Stimulated activated CD4-positive, alpha-beta T cell treated with anti-CD3 and anti-CD28 coated beads, Interleukin-1b, Interleukin-23, amount 100 ng/mL, for 48 hours (primary cell): ENCODE measurements at places on chromosomes 3 and 15.

DNA sequence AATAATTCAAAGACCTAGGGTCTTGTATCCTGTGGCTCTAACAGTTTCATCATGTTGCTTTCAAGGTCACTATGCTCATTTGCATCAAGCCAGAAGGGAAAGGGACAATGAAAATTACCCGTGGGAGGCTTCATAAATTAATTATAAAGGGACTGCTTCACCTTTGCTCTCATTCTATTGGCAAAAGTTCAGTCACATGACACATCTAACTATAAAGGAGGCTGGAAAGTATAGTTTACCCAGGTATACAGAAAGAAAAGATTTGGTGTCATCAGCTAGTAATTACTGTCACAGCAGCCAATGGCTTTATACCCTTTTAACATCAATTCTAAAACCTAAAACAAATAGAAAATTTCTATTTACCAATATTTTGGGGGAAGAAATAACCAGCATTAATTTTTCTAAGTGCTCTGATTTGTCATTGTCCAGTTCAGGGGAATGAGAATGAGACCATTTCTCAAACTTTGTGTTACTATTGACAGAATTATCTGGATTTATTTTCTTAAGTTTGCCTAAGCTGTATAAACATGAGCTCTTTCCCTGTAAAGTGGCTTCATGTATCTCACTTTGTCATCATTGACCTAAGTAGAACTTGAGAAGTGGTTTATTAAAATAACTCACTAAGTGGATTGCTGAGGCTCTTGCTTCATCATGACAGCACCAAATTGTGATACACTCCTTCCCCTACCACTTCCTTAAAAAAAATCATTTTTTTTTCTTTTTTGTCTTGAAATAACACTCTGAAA lies 257.7 kb upstream of the PEX5L start:
- no peak for DNase-seq

- DNase-seq: no peak
Measured at GRCh38 chr15:68415501-68416157, 16.3 kb downstream of the ITGA11 start.

DNA sequence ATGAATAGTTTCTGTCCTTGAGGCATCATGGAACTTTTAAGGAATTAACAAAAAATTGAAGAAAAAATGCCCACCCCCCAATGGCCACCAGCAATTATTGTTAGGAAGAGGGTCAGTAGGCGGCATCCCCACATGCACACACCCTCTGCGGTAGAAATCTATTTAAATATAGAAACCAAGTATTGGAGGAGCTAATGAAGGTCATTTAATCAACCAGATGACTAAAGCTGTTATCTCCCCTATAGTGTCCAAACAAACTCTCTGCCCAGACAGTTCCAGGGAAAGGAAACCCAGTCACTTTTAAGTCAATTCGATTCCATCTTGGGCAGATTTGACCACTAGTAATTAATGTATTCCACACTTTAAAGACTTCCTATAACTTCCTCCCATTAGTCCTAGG lies 47.1 kb downstream of the DGKG start:
- DNase-seq: no peak

DNA sequence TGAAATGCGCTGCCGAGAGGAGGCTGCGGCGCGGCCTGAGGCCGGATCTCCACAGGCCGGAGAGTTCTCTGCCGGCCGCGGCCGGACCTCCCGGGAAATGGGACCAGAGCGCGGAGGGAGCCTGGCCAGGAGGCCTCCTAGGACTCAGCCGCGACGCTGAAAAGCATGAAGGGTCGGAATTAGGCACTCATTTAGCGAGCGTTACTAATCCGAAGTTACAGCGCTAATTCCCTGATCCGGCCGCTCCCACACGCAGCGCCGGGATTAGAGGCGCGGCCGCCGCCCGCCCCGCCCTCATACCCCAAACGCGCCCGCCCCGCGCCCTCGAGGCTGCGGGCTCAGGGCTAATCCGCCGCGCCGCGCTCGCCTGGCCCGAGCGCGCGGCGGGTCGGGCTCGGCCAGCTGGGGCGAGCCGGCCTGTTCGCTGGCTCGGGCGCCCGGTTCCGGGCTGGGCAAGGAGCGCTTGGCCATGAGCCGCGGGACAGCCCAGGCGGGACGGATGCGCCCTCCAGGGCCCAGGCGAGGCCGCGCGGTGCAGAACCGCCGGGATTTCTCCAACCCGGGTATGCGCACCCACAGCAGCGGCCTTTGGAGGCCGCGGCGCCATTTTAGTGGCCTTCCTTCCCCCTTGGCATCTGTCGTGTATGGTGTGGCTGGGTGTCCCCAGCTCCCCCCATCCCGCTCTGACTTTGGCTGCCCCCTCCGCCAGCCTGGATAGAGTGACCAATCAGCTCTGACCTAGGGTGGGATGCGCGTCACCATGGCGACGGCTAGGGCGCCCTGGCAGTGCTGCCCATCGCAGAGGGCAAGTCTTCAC lies 36.8 kb upstream of the POLG start:
- no peak for DNase-seq

- no peak for DNase-seq
Measured at GRCh38 chr3:45496555-45496954, 98.0 kb upstream of the LIMD1 start.

DNA sequence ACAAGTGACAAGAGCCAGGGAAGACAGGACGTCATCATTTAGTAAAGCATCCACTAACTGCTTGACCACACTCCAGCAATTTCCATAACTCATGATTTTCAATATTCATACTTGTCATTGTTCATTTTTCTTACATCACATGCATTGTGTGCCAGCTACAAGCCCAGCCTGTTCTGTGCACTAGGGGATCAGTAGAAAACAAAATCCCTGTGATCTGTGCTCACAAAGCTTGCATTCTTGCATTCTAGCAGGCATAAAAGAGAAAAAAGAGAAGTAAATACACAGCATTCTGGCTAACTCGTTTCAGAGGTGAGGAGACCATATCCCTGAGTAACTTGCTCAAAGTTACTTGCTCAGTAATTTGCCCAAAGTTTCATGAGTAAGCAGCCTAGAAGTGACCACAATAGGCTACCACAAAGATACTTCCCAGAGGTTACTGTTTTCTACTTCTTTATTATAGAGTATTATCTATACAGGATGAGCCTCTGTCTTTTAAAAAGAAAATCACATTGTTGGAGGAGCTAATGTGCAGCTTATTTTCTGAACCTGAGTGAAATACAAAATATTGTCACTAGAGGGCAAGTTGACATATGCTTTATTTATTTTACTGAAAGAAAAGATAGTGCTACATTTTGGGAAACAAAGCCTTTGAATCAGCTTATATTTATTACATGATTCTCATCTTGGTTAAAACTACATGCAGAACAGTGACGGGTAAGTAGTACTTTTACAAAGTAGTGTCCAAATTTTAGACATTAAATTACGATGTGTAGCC lies 701.4 kb upstream of the LMCD1 start:
- DNase-seq: no peak

GRCh38 chr15:61644550-61644949 lies 415.4 kb upstream of the RORA start:
- DNase-seq: no peak

- no peak for DNase-seq
Measured at GRCh38 chr3:123667784-123668183, 82.9 kb upstream of the HACD2 start.

DNA sequence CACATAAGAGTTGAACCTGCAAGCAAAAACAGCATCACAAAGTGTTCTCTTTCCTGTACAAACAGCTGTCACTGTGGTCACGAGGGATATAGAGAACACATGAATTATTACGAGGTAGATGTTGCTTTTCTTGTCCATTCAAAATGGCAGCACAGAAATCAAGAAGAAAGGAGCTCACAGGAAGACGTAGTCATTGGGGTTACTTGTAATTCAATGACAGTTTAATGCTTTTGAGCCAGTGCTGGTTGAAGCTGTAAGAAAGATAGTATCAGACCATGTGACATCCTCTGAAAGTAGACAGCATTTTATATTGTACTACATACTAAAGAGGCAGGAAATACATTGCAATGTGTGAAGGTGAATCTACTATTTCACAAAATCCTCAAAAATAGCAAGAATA lies 140.4 kb downstream of the ABI3BP start:
- no peak for DNase-seq

GRCh38 chr3:176611703-176612102 lies 585.6 kb downstream of the TBL1XR1 start:
- no peak for DNase-seq

DNA sequence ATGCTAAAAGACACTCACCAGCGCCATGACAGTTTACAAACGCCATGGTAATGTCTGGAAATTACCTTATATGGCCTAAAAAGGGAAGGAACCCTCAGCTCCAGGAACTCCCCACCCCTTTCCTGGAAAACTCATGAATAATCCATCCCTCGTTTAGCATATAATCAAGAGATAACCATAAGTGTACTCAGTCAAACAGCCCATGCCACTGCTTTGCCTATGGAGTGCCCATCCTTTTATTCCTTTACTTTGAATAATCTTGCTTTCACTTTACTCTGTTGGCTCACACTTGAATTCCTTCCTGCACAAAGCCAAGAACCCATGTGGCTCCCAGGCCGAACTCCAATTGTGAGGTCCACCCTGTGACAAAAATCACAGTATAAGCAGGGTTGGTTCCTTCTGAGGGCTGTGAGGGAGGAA lies 19.1 kb upstream of the FSTL1 start:
- DNase-seq: no peak

GRCh38 chr3:16084887-16085286 lies 89.6 kb upstream of the GALNT15 start:
- DNase-seq: no peak

GRCh38 chr15:65940618-65940909 lies 71.3 kb downstream of the RAB11A start:
- no peak for DNase-seq

DNA sequence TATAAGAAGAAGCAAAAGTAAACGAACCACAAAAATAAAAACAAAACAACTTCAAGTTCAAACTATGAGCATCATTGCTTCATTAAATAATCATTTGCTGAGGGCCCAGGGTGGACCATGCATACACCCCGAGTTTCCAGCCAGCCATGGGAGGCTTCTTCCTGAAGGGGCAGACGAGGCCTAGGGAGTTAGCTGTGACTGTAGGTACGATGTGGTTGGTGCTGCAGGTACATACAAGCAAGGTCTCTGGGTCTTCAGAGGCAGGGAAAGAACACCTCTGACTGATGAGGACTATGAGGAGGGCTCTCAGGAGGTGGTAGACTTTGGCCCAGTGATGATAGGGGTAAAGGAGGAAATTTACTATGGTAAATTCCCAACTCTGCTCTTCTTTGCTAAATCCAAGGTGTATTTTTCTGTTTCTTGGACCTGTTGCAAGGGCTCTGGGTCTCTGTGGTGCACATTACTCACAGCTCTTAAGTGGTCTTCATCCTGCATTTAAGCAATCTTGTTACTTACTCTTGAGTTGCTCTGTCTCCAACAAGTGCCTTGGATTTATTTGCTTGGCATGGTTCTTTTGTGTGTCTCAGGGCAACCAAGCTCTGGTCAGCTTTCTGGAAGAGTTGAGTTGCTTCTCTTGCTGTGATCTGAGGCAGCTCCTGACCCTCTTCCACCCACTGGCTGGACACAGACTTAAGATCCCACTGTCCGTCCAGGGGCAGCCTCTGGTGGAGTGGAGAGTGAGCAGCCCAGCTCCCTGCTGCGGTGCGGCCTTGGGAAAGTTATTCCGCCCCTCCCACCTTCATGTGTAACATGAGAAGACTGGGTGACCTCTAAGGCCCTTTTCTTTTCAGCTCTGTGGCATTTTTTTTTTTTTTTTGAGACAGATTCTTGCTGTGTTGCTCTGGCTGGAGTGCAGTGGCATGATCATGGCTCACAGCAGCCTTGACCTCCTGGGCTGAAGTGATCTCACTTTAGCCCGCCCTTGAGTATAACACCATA lies 56.1 kb upstream of the KIF23 start:
- no peak for DNase-seq

GRCh38 chr3:27094721-27095120 lies 274.5 kb downstream of the NEK10 start:
- DNase-seq: no peak

DNA sequence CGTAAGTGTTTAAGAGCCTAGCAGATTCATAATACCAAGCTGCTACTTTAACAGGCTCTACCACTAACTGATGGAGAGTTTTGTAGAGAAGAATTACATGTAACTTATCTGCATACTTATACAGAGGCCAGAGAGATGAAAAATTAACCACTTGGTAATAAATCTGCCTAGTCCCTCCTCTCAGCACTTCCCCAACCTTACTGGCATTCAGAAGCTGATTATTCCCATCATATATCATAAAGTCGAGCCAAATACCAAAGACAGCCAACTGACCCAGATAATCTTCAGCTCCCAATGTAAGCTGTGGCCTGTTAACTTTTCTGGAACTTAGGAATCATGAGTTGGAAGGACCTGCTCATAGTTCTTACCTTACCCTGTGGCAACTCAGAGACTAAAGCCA lies 25.5 kb upstream of the CSPG5 start:
- no peak for DNase-seq

DNA sequence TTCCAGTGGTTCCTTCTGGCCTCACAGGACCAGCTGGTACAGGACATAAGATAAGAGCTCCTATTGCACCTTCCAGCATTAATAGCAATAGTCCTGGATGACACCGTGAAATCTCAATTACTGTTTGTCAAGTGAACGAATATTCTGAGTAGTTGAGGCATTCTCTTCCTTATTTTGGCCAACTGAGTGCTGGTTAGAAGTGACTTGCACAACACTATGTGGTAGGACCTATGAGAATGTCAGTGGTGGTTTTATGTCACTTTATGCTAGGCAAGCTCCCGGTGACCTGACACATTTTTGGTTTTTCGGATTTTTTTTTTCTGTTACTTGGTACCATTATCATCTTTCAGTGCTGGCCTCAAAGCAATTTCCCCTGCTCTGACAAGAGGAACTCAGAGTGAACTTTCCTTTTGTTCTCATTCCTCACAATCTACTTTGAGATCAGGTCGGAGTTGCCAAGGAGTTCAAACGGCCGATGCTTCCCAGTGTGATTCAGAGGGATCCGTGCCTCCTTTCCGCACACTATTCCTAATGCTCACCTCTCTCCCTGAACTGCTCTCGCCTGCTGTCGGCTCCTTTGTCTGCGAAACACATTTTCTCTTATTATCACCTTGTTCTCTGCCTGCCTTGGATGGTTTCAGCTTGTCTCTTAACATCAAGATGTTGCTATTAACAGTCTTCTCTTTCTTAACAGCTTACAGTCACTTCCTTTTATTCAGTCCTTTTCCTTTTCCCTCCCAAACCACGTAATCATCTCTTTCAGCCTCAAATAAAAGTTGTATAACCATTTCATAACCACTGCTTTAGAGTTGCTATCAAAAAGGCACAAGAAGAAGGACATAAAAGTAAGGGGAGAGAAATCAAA lies 35.8 kb downstream of the QTRT2 start:
- no peak for DNase-seq

GRCh38 chr15:101427606-101428487 lies 61.7 kb downstream of the PCSK6 start:
- no peak for DNase-seq

- no peak for DNase-seq
Measured at GRCh38 chr3:104102386-104102785, 1264.3 kb upstream of the ALCAM start.

DNA sequence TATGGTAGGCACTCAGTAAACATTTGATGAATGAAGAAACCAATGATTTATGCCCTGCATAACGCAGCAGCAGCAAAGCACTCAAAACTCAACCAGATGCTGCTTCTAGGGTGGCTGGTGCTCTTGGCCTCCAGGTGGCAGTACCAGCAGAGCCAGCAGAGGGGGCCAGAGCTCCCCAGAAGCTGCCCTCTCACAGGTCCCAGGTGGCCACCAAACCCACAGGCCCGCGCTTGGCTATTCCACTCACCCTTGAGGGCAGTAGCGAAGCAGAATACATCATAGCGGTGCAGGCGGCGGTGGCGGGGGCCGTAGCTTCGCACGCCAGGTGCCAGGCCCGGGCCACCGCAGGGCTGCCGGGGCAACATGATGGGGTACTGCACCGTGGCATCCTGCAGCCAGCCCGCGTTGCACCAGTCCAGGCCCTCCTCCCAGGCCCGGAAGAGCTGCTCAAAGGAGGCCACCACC lies 16.6 kb downstream of the HAPLN3 start:
- peak; percentile 41 for DNase-seq
